Activated CD8-positive, alpha-beta memory T cell treated with anti-CD3 and anti-CD28 coated beads for 24 hours (primary cell): ENCODE measurements at places on chromosomes 5 and 9.
A peak's percentile ranks its signal among the peaks of the same experiment; 100 is the strongest.

DNA sequence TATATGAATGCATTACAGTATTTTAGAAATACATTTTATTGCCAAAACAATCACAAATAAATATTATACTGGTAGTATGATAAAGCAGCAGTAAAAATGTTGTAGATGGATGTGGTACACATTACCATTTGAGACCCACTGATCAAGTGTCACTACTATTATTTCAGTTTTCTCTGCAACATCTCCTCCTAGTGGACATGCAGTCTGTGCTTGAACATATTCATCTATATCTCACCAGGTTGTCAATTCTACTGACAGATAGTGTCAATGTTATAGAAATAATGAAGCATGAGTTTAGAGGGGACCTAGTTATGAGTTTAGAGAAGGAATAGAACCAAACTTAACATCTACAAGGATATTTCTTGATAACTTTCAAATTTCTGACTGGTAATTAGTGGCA lies 39.2 kb upstream of the ELOVL7 start:
- DNase-seq = no peak

- no peak for DNase-seq
Measured at GRCh38 chr5:134439210-134439654, 27.6 kb upstream of the CDKN2AIPNL start.

DNA sequence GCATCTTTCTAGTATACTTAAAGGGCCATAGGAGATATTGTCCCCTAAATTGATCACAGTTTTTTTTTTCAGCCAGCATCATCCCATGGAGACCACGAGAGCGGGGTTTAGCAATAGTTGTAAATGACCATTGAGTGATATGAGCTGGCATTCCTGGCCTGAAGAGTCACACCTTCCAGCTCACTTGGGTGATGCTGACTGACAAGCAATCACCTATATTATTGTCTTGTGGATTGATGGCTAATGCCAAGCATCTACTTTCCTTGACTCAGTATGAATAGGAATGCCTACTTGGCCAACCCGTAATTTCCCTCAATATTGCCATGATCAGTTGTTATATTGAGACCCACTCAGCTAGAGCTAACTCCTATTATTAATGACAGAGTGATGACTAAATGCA lies 70.5 kb downstream of the ADAMTSL1 start:
- no peak for DNase-seq

GRCh38 chr5:111278858-111279504 lies 54.8 kb downstream of the CAMK4 start:
- peak; percentile 98 for DNase-seq

DNA sequence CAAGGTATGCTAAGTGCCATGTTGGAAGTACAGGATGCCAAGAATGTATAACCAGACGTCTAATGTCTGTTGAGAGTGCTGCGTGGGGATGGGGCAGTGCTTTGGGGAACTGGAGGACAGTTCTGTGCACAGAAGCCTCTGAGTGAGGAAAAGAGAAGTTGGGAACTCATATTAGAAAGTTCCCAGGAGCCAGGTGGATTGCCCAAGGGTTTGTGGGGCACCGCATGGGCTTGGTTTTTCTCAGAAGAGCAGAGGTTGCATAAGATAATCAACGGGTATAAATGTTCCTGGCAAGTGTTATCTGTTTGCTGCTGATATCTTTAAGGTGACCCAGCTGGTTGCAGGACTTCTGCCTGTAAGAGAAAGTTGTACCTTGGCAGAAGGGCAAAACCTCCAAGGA lies 13.1 kb downstream of the HRH2 start:
- DNase-seq = no peak

DNA sequence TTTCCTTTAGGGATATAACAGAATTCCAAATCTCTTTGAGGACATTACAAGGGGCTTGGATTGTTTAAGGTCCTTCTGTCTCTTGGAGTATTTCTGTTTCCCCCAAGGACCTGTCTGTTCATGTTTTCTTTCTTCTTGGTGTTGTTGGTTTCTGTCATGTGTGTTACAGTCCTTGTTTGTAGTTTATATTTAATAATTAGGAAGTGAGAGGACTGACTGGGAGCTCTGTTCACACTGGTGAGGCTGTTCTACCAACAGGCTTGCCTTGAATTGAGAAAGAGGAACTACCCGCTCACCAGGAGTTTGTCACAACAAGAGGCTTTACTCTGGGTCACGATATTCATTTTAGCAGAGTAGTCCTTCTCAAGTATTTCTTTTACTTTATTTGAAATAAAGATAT lies 119.2 kb upstream of the SV2C start:
- DNase-seq = no peak
